ENCODE measurements at places on chromosomes 16 and 17.

GRCh38 chr17:73098919-73099318, 6.4 kb upstream of the SLC39A11 start:
- no peak for DNase-seq

DNA sequence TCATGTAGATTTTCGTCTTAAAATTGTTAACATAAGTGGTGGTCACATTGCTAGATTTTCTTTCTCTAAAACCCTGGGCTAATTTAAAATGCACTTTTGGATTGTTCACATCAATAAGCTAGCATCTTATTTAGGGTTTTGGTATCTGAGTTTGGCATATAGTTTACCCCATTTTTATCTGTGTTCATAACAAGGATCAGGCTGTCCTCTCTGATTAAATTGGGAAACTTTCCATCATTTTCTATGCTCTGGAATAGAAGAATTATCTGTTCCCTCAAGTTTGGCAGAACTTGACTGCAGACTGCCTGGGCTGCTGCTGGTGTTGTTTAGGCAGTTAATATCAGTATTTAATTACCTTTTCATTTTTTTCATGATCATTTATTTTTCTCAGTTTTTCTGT, 1.8 kb downstream of the SPECC1 start:
- no peak for DNase-seq

DNA sequence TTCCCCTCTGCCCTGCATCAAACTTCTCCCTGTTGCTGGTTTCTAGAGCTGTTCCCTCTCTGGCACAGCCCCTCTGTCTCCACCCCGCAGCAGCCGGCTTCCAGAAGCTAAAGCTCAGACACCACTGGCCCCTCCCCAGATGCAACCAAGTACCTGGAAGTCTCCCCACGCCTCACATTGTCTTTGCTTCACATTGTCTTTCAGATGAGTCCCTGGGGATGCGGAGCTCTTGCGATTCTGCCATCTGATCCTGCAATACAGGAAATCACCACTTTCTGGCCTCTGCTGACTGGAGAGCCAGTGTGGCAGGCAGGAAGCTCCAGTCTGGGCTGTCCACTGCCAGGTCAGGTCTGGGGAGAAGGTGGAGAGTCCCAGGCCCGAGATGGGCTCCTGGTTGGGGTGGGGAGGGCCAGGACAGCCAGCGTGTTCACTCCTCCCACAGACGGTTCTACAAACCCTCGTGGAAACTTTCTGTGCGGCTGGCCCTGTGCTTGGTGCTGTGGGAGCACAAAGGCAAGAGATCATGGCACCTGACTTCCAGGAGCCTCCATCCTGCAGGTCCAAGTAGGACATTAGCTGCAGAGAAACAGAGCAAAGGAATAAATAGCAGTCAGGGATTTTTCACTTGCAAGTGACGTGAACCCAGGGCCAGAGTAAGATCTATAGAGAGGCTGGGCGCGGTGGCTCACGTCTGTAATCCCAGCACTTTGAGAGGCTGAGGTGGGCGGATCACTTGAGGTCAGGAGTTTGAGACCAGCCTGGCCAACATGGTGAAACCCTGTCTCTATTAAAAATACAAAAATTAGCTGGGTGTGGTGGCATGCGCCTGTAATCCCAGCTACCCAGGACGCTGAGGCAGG, 47.9 kb upstream of the MAP3K14 start:
- DNase-seq: no peak

- no peak for DNase-seq
Measured at GRCh38 chr17:62189377-62189776, 124.3 kb upstream of the MED13 start.

- DNase-seq: no peak
Measured at GRCh38 chr16:49327466-49327865, 45.8 kb upstream of the CBLN1 start.

GRCh38 chr17:72397687-72398086, 276.9 kb downstream of the SOX9 start:
- no peak for DNase-seq

DNA sequence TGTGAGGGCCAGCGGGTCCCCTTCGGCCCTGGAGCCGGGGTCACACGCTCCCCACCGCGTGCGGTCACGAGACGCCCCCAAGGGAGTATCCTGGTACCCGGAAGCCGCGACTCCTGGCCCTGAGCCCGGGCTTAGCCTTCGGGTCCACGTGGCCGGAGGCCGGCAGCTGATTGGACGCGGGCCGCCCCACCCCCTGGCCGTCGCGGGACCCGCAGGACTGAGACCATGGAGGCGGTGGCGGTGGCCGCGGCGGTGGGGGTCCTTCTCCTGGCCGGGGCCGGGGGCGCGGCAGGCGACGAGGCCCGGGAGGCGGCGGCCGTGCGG, at the start of gene NAGLU:
TSS of gene NAGLU (plus strand) at position 194 of the 324 bp plus-strand sequence. CDS start at position 226, 32 bp downstream.
- peak; percentile 61 for DNase-seq

- no peak for DNase-seq
Measured at GRCh38 chr16:51167170-51167895, 16.3 kb upstream of the SALL1 start.

GRCh38 chr16:85231959-85232358, 119.7 kb upstream of the CIBAR2 start:
- DNase-seq: no peak

- DNase-seq: no peak
Measured at GRCh38 chr16:72380283-72380682, 208.3 kb upstream of the PMFBP1 start.

- no peak for DNase-seq
Measured at GRCh38 chr17:76635659-76636360, 7.7 kb downstream of the ST6GALNAC1 start.
